ENCODE measurements at places on chromosomes 7 and 10.
A peak's percentile ranks its signal among the peaks of the same experiment; 100 is the strongest.

DNA sequence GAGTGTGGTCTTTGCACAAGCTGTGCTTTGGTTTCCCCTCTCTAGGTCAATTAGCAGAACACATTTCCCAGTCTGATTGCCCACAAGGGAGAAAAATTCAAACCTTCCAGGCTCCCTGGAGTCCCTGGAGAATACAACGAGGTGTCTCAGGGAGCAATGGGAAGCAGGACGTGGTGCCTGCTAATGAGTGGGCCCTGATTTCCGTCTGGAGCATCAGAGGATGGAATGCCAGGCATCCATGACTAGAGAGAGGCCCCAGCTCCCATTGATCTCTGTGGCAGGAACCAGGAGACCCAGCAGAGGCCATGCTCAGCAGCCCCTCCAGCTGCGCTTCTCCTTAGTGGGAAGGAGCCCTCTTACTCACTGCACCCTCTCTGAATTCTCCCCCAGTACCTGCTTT is 33.2 kb upstream of the TLX1 start:
- no peak for DNase-seq
- H3K27ac ChIP-seq: no peak overlapping the region
- no peak overlapping the region for H3K4me3 ChIP-seq
- H3K36me3 ChIP-seq: no peaks in the 10 kb centered on the region
- H3K4me1 ChIP-seq: no peaks in the 10 kb centered on the region

- H3K27me3 ChIP-seq: no peaks in the 10 kb centered on the region
- no peak overlapping the region for H3K27ac ChIP-seq
- no peaks in the 10 kb centered on the region for H3K36me3 ChIP-seq
- DNase-seq: no peak
These were observed 41.4 kb downstream of the COL1A2 start for GRCh38 chr7:94436018-94436604.

DNA sequence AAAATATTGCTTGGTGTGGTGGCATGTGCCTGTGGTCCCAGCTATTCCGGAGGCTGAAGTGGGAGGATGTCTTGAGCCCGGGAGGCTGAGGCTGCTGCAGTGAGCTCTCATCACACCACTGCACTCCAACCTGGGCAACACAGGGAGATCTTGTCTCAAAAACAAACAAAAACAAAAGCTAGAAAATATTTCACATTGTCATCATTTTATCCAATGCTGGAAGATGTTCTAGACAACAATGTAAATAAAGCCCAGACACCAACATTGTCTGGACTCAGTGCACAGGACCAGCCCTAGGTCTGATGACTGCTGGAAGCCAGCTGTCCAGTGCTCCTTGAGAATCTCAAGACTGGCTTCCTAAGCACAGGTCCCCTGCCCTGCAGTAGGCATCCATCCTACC is 13.5 kb downstream of the SEPHS1 start:
- no peak overlapping the region for H3K27ac ChIP-seq
- DNase-seq: no peak
- no peak overlapping the region for H3K4me3 ChIP-seq
- H3K4me1 ChIP-seq: peaks cover 11% of the 10 kb centered on the region
- H3K36me3 ChIP-seq: peaks cover 76% of the 10 kb centered on the region
- H3K27me3 ChIP-seq: no peaks in the 10 kb centered on the region

DNA sequence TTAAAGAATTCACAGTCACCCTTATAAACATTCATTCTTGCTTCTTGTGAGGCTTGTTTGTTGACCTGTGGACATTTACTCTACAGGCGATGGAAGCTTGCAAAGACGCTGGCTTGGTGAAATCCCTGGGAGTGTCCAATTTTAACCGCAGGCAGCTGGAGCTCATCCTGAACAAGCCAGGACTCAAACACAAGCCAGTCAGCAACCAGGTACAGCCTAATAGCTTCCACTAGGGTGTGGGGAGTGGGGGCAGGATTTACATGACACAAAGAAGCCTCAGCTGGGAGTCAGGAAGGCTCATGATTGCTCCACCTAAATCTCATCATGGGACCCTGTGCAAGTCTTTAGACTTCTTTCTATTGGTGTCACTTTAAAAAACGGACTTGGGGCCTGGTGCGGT is 29.0 kb downstream of the AKR1D1 start:
- H3K36me3 ChIP-seq: no peaks in the 10 kb centered on the region
- no peaks in the 10 kb centered on the region for H3K27me3 ChIP-seq
- H3K4me1 ChIP-seq: no peaks in the 10 kb centered on the region
- no peak overlapping the region for H3K4me3 ChIP-seq

GRCh38 chr7:77391230-77391629 is 24.9 kb downstream of the GSAP start:
- no peaks in the 10 kb centered on the region for H3K4me1 ChIP-seq
- H3K27ac ChIP-seq: no peak overlapping the region
- no peaks in the 10 kb centered on the region for H3K27me3 ChIP-seq
- no peak for DNase-seq
- peaks cover 9% of the 10 kb centered on the region for H3K36me3 ChIP-seq
- H3K4me3 ChIP-seq: no peak overlapping the region

DNA sequence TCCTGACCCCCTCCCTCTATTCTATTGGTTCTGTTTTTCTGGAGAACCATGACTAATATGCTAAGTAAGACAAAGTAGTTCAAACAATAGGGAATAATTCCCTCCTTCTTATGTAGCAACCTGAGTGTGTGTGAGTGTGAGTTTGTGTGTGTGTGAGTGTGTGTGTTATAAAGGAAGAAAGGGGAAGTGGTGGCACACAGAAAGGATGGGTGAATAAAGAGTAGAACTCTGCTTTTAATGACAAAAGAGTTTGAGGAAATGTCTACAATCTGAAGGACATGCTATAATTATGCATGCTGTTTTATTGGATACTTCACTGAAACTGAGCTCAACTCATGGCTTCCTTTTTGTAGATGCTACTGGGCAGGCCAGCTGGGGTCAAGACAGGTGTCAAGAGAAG is 489.5 kb downstream of the REEP3 start:
- H3K36me3 ChIP-seq: no peaks in the 10 kb centered on the region
- no peaks in the 10 kb centered on the region for H3K4me1 ChIP-seq
- no peak overlapping the region for H3K27ac ChIP-seq
- H3K4me3 ChIP-seq: no peak overlapping the region
- H3K27me3 ChIP-seq: no peaks in the 10 kb centered on the region

DNA sequence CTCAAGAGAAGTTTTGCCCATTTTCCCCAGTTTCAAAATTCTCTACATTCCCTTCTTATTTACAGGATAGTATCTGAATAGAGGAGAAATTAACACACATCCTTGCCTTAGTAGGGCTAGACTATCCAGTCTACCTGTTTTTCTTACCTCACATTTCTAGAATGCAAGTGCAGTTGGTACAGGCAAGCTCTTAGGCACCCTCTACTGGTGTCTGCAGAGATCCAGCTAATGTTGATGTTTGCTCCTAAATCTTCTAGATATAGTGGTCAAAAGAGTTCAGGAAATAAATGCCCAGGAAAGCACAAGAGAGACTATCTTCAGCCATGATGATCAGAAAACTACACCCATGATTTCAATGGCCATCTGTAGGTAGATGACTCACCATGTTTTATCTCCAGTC is 205.3 kb downstream of the HTR7 start:
- no peak overlapping the region for H3K27ac ChIP-seq
- no peak for DNase-seq
- no peak overlapping the region for H3K4me3 ChIP-seq
- no peaks in the 10 kb centered on the region for H3K4me1 ChIP-seq
- H3K27me3 ChIP-seq: no peaks in the 10 kb centered on the region

DNA sequence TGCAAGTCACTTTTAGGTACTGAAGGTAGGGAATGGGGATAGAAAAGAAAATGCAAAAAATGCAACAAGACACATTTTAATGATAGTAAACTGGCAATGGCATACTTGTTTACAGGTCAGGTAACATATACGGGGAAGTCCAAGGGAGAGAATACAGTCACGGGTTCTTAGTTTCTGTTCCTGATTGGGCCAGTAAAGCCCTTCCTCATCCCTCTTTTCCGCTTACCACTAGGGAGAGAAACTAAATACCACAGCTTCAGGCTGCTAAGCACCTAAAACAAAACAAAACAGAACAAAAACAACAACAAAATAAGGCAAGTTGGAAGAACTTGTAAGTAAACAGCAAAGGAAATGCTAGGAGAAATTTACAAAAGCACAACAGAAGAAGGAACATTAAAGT is 65.2 kb upstream of the OGDHL start:
- H3K27me3 ChIP-seq: no peaks in the 10 kb centered on the region
- no peak overlapping the region for H3K4me3 ChIP-seq
- H3K36me3 ChIP-seq: peaks cover 36% of the 10 kb centered on the region
- DNase-seq: no peak

DNA sequence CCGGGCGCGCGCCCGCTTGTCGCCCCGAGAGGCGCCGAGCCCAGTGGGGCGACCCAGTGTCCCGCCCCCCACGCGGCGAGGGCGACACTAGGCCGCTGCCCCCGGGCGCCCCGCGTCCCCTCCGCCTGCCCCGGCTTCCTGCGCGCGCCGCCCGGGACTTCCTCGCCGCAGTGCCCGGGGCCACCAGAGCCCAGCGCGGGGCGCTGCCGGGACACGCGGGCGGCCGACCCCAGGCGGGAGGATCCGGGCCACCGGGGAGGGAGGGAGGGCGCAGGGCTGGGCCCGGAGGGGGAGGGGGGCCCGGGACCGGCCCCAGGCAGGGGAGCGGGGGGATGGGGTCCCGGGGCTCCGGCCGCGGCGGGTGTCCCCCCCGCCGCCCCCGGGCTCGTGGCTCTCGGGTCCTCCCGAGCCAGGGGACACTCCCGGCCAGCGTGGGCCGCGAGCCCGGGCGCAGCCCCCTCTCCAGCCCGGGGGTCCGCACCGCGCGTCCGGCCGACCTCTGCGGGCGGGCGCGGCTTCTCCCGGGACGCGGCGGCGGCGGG is 435 bp upstream of the PWWP2B start:
- DNase-seq: peak; percentile 81
- H3K27me3 ChIP-seq: no peaks in the 10 kb centered on the region
- peaks cover 45% of the 10 kb centered on the region for H3K4me1 ChIP-seq
- no peaks in the 10 kb centered on the region for H3K36me3 ChIP-seq
- H3K27ac ChIP-seq: peak overlapping the region; percentile 91

DNA sequence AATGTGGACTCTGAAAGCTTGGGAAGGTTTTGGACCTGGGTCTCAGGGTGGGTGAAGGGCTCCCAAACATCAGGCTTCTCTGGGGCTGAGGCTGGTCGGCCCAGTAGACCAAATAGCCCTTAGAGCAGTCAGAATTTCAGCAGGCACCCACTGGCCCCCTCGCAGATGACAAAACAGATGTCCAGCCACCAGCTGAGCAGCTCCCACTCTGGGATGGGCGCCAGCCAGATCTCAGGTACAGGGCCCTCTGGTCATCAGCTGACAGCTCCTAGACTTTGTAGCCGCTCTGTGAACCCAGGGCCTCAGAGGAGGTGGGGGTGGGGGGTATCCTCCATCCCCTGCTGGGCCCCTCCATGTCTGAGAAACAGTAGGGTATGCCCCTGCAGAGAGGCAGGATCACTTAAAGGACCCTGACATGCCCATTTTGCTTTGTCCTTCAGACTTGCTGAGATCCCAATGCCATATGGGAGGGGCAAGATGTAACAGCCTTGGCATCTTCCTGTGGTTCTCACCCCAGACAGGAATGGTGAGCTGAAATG is 26.5 kb downstream of the HSPA12A start:
- H3K4me3 ChIP-seq: no peak overlapping the region
- no peak overlapping the region for H3K27ac ChIP-seq
- no peak for DNase-seq
- no peaks in the 10 kb centered on the region for H3K27me3 ChIP-seq
- no peaks in the 10 kb centered on the region for H3K4me1 ChIP-seq
- no peaks in the 10 kb centered on the region for H3K36me3 ChIP-seq

- H3K4me3 ChIP-seq: no peak overlapping the region
- H3K27ac ChIP-seq: no peak overlapping the region
- H3K27me3 ChIP-seq: no peaks in the 10 kb centered on the region
- DNase-seq: no peak
These were observed 143.2 kb upstream of the PRSS1 start for GRCh38 chr7:142606081-142606480.

GRCh38 chr7:3097734-3098133 is 54.1 kb upstream of the CARD11 start:
- no peak for DNase-seq
- H3K4me1 ChIP-seq: no peaks in the 10 kb centered on the region
- H3K27me3 ChIP-seq: no peaks in the 10 kb centered on the region
- H3K27ac ChIP-seq: no peak overlapping the region

DNA sequence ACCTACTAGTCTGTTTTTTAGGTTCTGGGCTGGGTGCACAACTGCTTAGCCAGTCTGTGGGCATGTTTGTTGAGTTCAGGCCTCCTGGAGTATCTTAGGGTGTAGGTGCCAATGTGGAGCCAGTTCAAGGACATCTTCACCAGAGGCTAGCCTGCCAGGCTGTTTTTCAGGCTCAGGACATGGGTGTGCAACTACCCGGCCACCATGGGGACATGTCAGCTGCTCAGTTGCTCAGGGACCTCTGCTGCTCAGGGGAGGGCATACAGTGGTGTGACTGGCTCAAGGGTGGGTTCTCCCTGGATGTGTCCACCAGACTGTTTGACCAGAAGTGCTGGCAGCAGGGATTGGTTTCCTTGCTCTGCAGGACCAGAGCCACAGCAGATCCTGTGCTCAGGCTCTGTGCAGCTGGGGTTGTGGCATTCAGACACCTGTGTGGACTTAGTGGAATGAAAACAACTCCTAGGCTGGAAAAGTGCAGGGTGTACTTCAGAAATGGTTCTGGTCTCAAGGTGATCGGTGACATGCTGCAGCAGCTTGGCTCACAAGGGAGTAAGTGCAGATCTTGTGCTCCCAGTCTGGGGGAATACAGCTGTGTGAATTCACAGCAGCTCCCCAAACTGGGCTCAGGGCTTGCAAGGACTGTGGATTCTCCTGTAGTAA is 44.8 kb downstream of the PALS2 start:
- DNase-seq: no peak
- H3K4me3 ChIP-seq: no peak overlapping the region
- H3K27ac ChIP-seq: no peak overlapping the region
- no peaks in the 10 kb centered on the region for H3K36me3 ChIP-seq

GRCh38 chr10:110865186-110865808 is 6.4 kb upstream of the PDCD4 start:
- peaks cover 2% of the 10 kb centered on the region for H3K4me1 ChIP-seq
- peak overlapping the region; percentile 59 for H3K27ac ChIP-seq
- H3K27me3 ChIP-seq: no peaks in the 10 kb centered on the region
- H3K36me3 ChIP-seq: no peaks in the 10 kb centered on the region
- DNase-seq: no peak

- no peak for DNase-seq
- no peak overlapping the region for H3K4me3 ChIP-seq
- H3K36me3 ChIP-seq: no peaks in the 10 kb centered on the region
- H3K27me3 ChIP-seq: no peaks in the 10 kb centered on the region
- H3K27ac ChIP-seq: no peak overlapping the region
These were observed 49.2 kb upstream of the NANOS1 start for GRCh38 chr10:118980135-118980865.

GRCh38 chr7:96887426-96887825 is 117.9 kb upstream of the DLX6 start:
- no peaks in the 10 kb centered on the region for H3K4me1 ChIP-seq
- no peak for DNase-seq
